ENCODE measurements at places on chromosomes 3 and 15. TPM values are rescaled to one million over a fixed set of nuclear protein-coding genes. Genes with fewer than 3 reads are reported as not detected.

Gene TRPM1
- not detected for total RNA-seq

DNA sequence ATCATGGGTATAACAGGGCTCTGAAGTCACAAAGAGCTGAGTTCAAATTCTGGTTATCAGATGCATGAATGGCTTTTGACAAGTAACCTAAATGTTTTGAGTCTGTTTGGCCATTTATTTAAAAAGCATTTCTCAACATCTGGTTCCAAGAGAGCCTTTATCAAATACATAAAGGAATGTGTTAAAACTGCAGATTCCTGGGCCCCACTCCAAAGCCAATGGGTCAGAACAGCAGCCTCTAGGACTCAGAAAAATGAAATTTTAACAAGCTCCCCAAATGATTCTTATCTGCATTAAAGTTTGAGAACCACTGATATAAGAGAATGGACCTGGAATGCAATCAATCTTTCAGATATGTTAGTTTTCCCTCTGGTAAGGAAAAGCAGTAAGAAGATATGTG lies 3.4 kb downstream of the B4GALT4 start:
- no peak for DNase-seq

DNA sequence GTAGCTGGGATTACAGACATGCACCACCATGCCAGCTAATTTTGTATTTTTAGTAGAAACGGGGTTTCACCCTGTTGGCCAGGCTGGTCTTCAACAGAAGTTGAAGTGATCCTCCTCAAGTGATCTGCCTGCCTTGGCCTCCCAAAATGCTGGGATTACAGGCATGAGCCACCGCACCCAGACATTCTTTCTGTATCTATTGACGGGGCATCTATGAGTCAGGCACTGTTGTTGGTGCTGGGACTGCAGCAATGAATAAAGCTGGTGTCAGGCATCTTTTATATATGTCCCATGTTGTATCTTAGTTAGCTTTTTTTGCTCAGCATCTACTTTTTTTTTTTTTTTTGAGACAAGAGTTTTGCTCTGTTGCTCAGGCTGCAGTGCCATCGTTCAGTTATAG lies 47.6 kb upstream of the ULK4 start:
- no peak for DNase-seq

GRCh38 chr3:45777111-45777745 lies 19.1 kb downstream of the SLC6A20 start:
- DNase-seq, result no peak

GRCh38 chr3:9581742-9582141 lies 28.1 kb upstream of the LHFPL4 start:
- no peak for DNase-seq

DNA sequence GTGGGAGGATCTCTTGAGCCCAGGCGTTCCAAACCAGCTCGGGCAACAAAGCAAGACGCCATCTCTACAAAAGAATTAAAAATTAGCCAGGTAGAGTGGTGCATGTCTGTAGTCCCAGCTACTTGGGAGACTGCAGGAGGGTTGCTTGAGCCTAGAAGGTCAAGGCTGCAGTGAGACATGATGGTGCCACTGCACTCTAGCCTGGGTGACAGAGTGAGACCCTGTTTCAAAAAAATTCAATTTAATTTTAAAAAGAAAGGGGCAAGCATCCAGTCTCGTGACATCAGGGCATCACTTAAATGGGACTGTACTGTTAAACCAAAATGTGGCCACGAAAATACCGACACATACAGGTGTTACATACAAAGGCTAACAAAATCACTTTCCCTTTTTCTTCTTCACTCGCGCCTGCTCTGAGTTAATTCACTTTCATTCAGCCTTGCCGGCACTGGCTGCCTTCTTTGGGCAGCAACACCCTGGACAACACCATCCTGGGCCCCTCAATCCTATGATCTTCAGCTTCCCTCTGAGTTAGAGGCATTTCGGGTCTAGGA lies 121.7 kb downstream of the LIPC start:
- no peak for DNase-seq

GRCh38 chr15:94968133-94968532 lies 736.8 kb downstream of the MCTP2 start:
- no peak for DNase-seq

GRCh38 chr3:150278843-150279381 lies 129.2 kb upstream of the TSC22D2 start:
- DNase-seq, result no peak
